ENCODE measurements at places on chromosomes 6 and 20.
A peak's percentile ranks its signal among the peaks of the same experiment; 100 is the strongest.

- DNase-seq: no peak
These were observed 711 bp upstream of the SIRT5 start for GRCh38 chr6:13573669-13574110.

GRCh38 chr6:74814440-74814839 is 391.4 kb downstream of the COL12A1 start:
- no peak for DNase-seq

DNA sequence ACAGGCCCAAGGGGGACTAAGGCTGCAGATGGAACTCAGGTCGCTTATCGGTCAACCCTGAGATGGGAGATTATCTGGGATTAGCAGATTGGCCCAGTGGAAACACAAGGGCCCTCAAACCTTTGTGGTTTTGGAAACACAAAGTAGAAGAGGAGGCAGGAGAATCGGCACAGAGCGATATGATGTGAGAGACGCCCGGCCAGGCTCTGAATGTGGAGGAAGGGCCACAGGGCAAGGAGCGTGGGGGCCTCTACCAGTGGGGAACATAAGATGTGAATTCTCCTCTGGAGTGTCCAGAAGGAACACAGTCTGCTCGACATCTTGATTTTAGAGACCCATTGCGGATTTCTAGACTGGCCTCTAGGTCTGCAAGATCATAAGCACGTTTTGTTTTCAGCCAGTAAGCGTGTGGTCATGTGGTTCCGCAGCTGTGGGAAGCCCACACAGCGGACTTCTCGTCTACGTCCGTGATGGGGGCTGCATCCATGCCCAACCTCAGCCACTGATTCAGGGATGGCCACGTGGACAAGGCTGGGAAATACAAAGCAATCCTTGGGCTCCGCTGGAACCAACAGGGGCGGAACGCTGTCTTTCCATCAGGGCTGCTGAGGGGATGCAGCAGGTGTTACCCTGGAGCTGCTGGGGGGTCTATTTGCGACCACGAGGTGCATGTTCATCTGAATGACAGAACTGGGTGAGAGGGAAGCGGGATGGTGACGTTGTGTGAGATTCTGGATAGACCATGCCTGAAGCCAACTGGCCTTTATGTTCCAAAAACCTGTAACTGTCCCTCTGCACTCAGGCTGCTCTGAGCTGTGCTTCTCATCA is 127.6 kb upstream of the PMEPA1 start:
- peak; percentile 77 for DNase-seq

GRCh38 chr6:29943053-29943966 is 978 bp downstream of the HLA-A start:
- no peak for DNase-seq

DNA sequence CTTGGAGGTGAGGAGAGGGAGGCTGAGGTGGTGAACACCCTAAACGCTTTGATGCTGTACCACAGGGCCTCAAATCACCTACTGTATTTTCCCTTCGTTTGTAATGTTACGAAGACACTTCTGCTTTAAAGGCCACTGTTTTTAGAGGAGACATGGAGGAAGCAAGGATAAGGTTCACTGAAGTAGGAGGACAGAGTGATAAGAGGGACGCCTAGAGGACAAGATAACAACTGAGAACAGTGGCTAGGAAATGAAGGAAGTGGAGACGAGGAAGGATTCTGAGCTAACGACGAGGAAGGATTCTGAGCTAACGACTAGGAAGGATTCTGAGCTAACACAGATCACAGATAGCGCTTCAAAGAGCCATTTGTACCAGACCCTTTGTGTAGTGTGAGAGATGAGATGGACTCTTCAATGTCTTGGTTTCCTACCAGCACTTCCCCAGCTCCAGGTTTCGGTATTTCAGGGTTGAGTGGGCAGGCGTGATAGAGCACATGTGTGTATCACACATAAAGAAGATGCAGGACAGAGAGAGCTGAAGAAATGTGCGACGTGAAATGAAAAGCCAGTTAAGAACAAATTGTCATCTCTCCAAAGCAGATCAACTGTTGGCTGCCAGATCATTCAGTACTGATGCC is 7.5 kb downstream of the SF3B5 start:
- DNase-seq: no peak

- no peak for DNase-seq
These were observed 3.1 kb upstream of the CCDC167 start for GRCh38 chr6:37502703-37503291.

GRCh38 chr20:57439432-57439831 is 48.2 kb downstream of the RBM38 start:
- no peak for DNase-seq

DNA sequence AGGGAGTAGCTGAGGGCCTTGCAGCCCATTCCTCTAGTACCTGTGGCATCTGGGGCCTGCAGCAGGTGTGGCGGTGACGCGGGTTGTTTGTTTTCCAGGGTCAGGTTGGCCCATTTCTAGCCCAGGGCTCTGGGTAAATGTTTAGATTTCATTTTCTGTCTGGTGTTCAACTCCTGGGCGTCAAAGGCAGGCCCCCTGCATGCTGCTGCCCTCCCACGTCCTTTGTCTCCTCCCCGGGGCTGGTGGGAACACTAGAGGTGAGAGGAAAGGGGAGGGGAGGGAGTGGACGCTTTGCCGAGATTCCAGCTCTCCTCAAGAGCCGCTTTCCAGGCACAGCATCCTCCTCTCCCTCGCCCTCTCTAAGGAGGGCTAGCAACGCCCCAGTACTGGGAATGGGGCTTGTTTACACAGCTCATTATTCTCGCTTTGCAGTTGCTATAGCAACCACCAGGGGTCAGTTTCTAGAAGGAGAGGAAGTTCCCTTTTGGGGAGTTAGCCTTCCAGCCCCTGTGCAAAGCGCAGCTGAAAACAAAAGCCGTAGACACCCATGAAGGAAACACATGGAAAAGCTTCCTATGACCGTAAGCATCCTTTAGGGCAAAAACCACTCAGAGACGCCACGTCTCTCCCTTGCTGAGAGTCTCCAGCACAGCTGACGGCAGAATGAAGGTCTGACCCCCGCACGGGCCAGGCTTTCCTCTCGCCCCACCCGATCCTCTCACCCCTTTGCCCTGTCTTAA is 170.6 kb downstream of the LY86 start:
- DNase-seq: peak; percentile 88

GRCh38 chr6:17938901-17939300 is 48.5 kb downstream of the KIF13A start:
- DNase-seq: no peak

GRCh38 chr20:63168861-63169260 is 47.1 kb downstream of the YTHDF1 start:
- no peak for DNase-seq

DNA sequence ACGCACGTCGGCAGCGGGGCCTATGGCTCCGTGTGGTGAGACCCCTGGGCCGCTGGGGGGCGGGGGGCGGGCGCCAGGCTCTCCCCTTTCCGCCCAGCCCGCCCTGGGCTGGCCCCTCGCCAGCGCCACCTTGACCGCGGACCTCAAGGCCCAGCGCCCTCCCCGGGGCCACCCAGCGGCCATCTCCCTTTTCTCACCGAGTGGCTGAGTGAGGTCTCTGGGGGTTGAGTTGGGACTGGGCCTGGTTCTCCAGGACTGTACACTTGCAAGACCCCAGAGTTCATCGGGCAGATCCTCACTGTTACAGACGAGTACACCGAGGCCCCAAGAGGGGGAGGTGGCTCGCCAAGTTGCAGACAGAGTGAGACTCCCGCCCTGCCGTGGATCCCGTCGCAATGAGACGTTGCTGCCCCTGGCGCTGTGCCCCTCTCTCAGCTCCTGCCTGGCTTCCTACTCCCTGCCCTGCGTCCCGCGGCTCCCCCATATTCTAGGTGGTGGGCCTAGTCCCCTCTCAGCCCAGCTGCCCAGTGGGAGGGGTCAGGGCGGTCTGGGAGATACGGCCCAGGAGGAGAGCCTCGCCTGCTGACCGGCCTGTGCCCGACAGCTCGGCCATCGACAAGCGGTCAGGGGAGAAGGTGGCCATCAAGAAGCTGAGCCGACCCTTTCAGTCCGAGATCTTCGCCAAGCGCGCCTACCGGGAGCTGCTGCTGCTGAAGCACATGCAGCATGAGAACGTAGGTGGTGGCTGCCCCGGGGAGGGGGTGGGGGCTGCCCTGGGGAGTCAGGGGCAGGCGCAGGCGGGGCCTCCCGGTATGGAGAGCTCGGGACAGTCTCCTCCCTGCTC is 576 bp downstream of the MAPK13 start:
- peak; percentile 22 for DNase-seq

GRCh38 chr6:36973190-36973589 is 12.8 kb downstream of the MTCH1 start:
- DNase-seq: no peak

GRCh38 chr6:3518356-3519190 is 61.7 kb upstream of the SLC22A23 start:
- no peak for DNase-seq

GRCh38 chr6:55778705-55779104 is 96.7 kb downstream of the BMP5 start:
- DNase-seq: no peak

DNA sequence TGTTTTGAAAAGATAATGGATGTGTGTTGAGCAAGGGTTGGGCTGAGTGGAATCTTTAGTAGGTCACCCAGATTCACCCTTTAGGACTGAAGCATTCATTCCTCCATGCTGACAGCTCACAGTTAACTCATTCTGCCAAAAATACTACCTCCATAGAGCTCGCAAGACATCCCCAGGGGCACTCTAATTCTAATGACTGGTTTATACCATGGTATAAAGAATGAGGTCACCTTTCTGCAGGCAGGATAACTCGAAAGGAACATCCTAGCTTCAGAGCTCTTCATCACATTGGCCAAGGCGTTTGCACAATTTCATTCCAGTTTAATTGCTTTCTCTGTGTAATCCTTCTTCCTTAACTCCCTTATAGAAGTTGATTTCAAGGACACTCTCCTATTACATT is 1257.2 kb upstream of the EYS start:
- DNase-seq: no peak

GRCh38 chr6:89387516-89388201 is 24.4 kb downstream of the RRAGD start:
- DNase-seq: no peak

GRCh38 chr6:2899596-2899995 is 3.5 kb downstream of the SERPINB9 start:
- no peak for DNase-seq

DNA sequence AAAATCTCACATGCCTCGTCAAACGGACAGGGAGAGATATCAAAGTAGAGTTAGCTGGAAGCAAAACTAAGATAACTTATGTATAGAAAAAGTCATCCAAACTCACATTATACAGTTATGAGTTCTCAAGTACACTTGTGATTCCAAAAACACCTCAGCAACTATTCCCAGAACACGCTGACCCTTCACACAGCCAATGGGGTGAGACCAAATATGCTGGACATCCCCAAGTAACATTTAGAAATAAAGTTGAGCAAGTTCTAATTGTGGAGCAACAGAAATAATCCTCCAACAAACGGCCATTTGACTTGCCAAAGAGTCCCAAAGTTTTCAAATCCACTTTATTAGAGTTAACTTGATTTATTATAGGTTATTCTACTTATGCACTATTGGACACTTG is 52.4 kb downstream of the LY86 start:
- no peak for DNase-seq

- DNase-seq: no peak
These were observed 124.3 kb downstream of the IPCEF1 start for GRCh38 chr6:154232013-154232910.

GRCh38 chr6:159679091-159680077 is 13.7 kb downstream of the SOD2 start:
- no peak for DNase-seq

DNA sequence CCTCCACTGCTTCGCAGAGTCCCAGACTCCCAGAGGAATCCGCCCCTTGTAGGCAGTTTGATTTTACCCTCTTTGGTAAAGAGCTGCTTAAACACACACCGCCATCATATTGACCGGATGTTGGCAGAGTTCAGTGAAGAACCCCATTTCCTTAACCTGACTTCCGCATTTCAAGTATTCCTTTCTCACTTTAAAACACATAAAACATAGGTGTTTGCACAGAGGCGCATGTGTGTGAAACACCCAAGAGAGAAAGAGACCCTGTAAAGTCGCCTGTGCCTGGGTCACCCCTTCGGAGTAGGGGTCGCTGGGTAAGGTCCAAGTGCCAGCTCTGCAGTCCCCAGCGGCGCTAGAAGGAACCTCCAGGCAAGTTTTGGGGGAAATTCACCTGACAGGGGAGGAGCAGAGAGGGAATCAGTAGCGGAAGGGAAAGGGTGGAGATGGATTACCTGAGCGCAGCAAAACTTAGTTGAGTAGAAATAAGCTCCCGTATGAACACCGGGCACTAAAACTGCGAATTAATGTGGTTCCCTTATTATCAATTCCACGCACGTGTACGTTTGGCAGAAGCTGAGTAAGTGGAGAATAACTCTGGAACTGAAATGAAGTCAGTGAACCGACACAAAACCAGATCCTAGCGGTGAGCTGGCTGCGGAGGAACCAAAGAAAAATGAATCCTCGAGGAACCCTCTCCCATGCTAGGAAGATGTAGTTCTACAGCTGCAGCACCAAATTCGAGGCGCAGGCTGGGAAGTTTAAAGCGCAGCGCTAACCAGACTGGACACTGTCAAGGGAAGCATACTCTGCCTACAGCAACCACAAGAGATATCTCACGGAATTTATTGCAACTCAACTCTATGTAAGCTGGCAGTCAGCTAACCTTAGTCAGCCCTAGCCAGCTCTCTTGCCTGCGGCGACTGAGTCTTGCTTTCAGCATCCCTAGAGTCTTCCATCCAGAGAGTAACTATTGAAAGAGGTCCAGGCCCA is 3.5 kb upstream of the HTR1B start:
- DNase-seq: no peak

- DNase-seq: no peak
These were observed 181.1 kb downstream of the BCKDHB start for GRCh38 chr6:80287607-80288006.

DNA sequence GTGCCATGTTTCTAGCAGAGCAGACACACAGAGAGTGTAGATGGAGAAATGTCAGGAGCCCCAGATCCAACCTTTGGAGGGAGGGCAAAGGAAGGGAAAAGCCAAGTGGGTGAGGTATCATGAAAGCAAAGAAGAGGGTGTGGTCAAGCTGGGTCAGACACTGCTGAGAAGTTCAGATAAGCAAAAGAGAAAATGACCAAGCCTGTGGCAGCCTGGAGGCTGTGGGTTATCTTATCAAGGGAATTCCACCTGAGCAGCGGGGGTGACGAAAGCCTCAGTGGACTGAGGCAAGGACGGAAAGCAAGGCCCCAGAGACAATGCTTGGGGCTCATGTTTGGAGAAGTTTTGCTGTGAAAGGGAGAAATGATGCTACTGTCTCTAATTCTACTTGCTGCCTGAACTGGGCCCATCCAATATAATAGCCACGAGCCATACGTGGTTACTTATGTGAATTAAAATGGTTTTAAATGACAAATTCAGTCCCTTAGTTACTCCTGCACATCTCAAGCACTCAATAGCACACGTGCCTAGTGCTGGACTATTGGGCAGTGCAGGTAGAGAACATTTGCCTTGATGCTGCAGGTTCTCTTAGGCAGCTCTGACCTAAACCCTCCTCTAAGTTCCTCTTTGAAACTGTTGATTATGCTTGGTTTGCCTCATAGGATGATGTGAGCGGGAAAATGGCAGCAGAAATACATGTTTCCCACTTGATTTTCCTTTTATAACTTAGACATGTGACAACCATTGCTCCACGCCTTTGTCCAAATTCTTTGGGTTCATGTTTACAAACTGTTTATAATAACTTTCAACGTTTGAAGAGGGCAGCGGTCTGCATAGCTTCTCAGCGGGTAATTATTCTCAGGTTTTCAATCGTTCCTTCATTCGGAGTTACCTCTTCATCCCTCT is 63.7 kb downstream of the SLC22A23 start:
- DNase-seq: no peak

GRCh38 chr6:105161421-105161820 is 18.4 kb downstream of the POPDC3 start:
- DNase-seq: no peak

Data from WERI-Rb-1 (cell line).